Esophagus muscularis mucosa (tissue), 4 donors: ENCODE measurements at places on chromosomes 5 and 9. TPM values are rescaled to one million over a fixed set of nuclear protein-coding genes. Genes with fewer than 3 reads are reported as not detected.

Gene CARTPT
- total RNA-seq, result 7.1 TPM

Gene SLC28A3
- not detected for total RNA-seq

DNA sequence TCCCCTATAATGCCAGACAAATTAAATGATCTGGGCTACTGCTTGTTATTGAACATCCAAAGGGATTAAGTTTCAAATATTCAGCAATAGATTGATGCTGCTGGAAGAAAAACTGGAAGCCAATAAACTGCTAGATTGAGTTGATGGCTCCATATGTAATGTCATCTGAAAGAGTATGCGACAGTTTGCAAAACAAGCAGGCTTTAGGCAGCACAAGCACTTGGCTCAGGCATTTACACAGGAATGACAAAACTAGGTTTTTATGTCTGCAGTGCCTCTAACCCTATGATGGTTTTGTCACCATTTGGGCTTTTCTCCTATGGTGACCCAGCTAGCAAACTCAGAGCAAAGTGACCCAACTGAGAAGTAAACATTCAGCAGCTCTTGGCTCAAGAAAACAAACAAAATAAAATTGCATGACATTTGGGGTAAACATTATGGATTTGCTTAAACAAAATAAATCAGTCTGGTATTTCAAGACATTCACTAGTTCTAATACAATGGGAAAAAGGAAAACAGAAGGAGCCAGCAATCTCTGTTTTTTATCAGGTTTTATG lies 978.5 kb downstream of the DTWD2 start:
- no peak for DNase-seq
- no peaks in the 10 kb centered on the region for H3K4me1 ChIP-seq
- H3K27me3 ChIP-seq, result no peaks in the 10 kb centered on the region
- no peak overlapping the region for H3K4me3 ChIP-seq
- no peaks in the 10 kb centered on the region for H3K36me3 ChIP-seq

DNA sequence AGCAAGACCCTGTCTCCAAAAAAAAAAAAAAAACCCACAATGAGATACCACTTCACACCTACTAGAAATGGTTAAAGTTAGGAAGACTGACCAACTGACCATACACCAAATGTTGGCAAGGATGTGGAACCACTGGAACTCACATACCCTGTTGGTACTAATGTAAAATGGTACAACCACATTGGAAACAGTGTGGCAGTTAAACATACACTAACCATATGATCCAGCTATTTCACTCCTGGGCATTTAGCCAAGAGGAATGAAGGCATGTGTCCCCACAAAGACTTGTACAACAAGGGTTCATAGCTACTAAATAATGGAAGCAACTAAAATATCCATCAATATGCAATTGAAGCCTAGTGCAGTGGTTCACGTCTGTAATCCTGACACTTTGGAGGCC lies 21.3 kb downstream of the NAIF1 start:
- no peak overlapping the region for H3K27ac ChIP-seq
- no peaks in the 10 kb centered on the region for H3K27me3 ChIP-seq
- H3K4me1 ChIP-seq, result peaks cover 5% of the 10 kb centered on the region
- H3K4me3 ChIP-seq, result no peak overlapping the region
- no peaks in the 10 kb centered on the region for H3K36me3 ChIP-seq
- DNase-seq, result no peak

- H3K27ac ChIP-seq, result no peak overlapping the region
- no peak overlapping the region for H3K4me3 ChIP-seq
- no peaks in the 10 kb centered on the region for H3K36me3 ChIP-seq
- no peaks in the 10 kb centered on the region for H3K27me3 ChIP-seq
These were observed 52.1 kb downstream of the IL31RA start for GRCh38 chr5:55903121-55903701.

DNA sequence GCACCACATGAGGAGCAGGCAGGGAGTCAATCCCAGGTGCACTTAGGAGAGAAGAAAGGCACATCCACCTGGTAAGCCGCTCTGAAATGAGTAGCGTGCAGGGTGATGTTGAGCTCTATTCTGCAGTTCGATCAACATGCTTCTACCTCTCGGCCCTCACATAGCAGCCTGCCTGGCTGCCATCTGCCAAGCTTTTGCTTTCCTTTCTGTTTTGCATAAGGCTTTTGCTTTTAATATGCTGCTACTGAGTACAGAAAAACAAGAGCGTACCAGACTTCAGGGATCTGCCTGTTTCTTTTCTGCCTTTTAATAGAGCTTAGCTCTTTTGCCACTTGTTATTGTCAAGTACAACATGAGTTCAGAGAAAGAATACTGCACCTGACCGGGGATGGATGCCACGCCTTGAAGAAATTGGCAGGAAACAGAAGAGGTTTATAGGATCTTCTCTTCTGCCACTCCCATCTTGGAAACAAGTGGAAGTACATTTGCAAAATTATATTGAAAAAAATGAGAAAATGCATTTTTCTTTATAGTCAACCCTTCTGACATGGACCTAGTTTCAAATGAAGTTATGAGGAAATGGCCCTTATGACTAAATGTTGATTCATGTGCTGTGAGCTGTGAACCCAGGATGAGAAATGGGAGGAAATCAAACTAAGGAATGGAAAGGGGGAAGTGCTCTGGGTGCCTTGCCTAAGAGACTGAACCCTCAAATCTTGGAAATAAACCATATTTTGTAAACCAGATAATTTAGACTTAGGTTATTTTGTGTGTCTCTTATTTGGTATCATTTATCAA lies 4.0 kb upstream of the FCHO2 start:
- no peaks in the 10 kb centered on the region for H3K27me3 ChIP-seq
- H3K4me3 ChIP-seq, result no peak overlapping the region
- peaks cover 4% of the 10 kb centered on the region for H3K36me3 ChIP-seq
- H3K27ac ChIP-seq, result no peak overlapping the region
